ENCODE measurements at places on chromosomes 2 and 18.

DNA sequence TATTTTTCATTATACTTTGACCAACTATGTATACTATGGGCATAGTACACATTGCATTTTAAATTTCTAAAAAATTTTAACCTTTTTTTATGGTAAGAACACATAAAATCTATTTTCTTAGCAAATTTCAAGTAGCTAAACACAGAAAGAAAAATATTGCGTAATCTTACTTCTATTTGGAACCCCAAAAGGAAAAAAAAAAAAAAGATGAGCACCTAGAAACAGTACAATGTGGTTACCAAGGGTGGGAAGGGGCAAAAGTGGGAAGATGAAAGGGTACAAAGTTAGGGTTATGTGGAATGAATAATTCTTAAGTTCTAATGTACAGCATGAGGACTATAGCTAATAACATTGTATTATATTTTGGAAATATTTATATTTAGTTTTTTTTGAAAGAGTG lies 205.0 kb upstream of the EPHA4 start:
- DNase-seq: no peak

DNA sequence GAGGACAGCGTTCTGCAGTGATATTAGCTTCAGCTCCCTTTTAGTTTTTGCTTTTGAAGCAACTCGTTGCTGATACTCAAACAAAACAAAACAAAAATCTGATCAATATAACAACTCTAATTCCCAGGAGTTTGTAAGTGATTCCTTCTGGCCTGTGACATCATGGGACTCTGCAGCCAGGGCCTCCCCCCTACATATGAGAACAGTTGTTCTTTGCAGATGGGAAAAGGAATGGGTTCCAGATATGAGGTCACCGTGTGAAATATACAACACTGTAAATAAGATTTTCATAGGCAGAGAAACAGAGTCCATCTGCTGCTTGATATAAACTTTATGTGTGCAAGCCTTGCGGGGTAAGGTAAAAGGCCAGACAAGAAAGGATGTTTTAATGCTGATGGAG lies 56.7 kb downstream of the DIS3L2 start:
- no peak for DNase-seq

DNA sequence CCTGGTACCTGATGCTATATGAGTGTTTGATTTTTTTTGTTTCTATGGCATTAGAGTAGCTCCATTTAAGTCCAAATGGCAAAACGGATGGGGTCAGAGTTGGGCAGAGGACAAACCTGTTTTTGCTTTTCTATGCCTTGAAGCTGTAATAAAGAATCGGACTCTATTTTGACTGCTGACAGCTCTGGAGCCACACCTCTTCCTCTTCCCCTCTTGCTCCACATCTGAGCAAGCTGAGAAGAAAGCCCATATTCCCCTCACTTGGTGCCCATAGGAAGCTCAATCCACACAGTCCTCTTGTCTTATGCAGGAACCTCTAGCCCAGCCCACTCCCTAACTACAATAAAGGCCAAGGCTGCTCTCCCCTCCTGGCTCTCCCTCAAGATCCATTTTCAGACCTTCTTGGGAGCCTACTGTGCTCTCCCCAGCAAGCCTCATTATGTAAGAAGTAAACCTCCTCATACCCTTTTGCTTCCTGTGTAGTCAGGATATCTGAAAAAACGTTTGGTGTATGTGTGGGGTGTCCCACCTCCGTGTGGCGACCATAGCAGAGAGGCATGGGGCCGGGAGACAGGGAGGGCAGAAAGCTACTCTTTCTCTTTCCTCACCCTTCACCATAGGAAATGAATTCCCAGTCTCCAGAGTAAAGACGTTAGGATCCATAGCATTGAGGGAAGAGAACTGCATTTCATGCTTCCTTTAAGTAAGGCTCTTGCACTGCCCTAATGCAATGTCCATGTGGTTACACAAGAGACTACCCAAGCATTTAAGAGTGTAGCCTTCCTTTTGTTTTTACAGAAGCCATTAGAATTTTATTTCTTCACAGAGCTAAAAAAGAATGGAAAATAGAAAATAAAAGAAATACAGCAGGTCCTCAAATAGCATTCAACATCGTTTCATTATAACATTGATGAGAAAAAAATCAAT lies 41.9 kb upstream of the RAPGEF4 start:
- DNase-seq: no peak

DNA sequence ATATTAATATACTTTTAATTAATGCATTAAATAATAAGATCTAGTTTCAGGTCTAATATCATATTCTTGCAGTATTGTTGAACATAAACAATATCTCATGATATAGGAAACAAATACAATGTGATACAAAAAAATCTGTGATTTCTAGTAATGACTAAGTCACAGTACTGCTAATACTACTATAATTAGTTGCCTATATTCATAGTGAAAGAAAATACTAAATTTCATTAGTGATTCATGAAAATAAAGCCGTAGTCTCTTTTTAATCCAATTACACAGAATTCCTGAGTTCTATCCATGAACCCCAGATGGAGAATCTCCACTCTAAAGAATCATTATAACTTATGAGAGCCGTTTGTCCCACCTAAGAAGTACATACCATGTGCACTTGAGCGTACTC lies 266.3 kb upstream of the ACVR2A start:
- no peak for DNase-seq

DNA sequence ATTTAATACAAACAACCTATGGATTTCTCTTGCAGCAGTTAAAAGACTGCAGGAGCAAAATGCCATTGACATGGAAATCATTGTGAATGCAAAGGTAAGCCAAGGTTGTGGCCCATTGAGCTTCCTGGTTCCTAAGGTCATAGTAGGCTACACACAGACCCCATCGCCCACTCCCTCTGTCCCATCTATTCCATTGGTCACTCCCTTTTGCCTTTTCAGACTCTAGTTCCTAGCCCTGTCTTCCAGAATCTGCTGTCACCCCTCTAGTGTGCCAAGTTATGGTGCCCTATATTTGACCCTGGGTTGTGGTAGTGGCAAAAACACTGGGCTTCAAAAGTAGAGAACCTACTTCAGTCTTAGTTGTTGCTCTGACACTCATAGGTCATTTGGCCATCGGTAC lies 44.7 kb downstream of the UGP2 start:
- no peak for DNase-seq

- DNase-seq: no peak
These were observed 1.5 kb upstream of the GDF7 start for GRCh38 chr2:20665243-20666004.

GRCh38 chr2:233928594-233929351 lies 11.6 kb downstream of the TRPM8 start:
- DNase-seq: no peak

DNA sequence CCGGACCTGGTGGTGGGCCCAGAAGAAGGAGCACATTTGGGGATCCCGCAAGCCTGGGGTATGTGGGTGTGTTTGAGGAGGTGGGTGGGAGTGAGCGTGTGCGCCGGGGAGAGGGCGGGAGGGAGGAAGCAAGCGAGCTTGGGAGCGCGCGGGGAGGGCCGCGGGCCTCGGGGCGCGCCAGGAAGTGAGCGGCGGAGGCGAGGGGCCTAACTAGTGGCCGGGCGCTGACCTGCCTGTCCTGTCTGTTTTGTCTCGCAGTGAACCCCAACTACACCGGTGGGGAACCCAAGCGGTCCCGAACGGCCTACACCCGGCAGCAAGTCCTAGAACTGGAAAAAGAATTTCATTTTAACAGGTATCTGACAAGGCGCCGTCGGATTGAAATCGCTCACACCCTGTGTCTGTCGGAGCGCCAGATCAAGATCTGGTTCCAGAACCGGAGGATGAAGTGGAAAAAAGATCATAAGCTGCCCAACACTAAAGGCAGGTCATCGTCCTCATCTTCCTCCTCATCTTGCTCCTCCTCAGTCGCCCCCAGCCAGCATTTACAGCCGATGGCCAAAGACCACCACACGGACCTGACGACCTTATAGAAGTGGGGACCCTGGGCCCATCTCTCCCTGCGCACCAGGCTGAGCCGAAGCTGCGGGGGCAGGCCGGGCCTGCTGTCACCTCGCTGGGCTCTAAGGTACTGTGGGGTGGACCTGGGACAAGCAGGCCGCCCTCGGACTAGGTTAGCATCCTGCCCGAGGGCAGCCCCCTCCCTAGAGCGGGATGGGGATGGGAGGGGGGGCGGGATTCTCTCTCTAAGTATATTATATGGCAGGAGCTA lies 1.2 kb downstream of the HOXD4 start:
- no peak for DNase-seq

GRCh38 chr18:10475276-10475653 lies 20.8 kb downstream of the APCDD1 start:
- no peak for DNase-seq

DNA sequence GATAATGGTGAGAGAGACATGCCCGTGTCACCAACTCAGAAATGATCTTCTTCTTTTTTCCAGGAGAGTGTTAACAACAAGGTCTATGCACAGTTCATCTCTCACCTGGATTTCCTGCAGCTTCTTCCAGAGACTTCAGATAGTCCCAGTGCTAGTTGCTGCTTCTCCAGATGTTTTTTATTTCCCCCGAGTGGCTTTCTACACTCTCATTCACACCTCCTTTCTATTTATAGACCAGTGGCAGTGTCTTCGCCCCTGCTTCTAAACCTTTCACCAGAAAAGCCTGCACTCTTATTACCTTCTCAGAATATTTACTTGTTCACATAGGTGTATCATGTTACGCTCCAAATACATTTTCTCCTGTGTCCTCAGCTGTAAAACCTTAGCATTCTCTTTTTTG lies 558.8 kb upstream of the CHAC2 start:
- no peak for DNase-seq
